ENCODE measurements at places on chromosomes 6 and 20. TPM values are rescaled to one million over a fixed set of nuclear protein-coding genes. Genes with fewer than 3 reads are reported as not detected.

DNA sequence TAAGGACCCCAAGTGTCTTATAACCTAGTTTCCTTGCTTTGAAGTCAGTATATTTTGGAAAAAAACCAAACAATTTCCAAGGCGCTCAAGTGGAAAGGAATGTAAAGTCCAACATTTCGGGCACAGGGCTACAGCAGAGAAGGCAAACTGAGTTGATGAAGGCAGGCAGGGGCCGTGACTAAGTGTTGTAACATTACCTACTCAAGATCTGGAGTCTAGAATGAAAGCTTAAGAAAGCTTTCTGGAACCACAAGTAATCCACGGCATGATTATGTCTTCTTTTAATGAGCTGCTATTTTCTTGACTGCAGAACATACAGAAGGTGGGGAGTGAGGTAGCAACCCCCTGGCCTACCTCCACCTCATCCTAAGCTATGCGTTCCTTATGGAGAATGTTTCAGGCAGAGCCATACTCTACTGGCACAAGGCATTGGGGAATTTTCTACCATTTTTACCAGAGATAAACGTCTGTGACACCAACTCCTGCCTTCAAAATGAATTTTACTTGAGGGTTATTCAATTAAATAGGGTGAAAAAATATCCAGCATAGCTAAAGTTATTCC, 4.3 kb downstream of the PPP1R10 start:
- peak overlapping the region; percentile 94 for H3K27ac ChIP-seq
- no peaks in the 10 kb centered on the region for H3K27me3 ChIP-seq
- no peak for DNase-seq
- no peak overlapping the region for H3K4me3 ChIP-seq

- H3K27ac ChIP-seq: no peak overlapping the region
- H3K4me1 ChIP-seq: peaks cover 4% of the 10 kb centered on the region
- H3K4me3 ChIP-seq: no peak overlapping the region
- peaks cover 9% of the 10 kb centered on the region for H3K36me3 ChIP-seq
Measured at GRCh38 chr20:13425381-13426135, 204.5 kb downstream of the ISM1 start.

GRCh38 chr6:113078791-113079190, 731.7 kb downstream of the RFPL4B start:
- no peaks in the 10 kb centered on the region for H3K4me1 ChIP-seq
- DNase-seq: no peak
- no peaks in the 10 kb centered on the region for H3K36me3 ChIP-seq
- no peak overlapping the region for H3K4me3 ChIP-seq
- no peak overlapping the region for H3K27ac ChIP-seq

DNA sequence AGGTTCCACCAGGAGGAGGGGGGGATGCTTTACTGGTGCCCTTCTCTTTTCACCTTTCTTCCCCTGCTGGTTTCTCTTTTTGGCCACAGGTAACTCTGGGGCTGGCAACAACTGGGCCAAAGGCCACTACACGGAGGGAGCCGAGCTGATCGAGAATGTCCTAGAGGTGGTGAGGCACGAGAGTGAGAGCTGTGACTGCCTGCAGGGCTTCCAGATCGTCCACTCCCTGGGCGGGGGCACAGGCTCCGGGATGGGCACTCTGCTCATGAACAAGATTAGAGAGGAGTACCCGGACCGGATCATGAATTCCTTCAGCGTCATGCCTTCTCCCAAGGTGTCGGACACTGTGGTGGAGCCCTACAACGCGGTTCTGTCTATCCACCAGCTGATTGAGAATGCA, 4.4 kb downstream of the TUBB1 start:
- no peak for DNase-seq
- no peak overlapping the region for H3K27ac ChIP-seq
- no peaks in the 10 kb centered on the region for H3K27me3 ChIP-seq
- peaks cover 61% of the 10 kb centered on the region for H3K36me3 ChIP-seq
- H3K4me1 ChIP-seq: peaks cover 33% of the 10 kb centered on the region

DNA sequence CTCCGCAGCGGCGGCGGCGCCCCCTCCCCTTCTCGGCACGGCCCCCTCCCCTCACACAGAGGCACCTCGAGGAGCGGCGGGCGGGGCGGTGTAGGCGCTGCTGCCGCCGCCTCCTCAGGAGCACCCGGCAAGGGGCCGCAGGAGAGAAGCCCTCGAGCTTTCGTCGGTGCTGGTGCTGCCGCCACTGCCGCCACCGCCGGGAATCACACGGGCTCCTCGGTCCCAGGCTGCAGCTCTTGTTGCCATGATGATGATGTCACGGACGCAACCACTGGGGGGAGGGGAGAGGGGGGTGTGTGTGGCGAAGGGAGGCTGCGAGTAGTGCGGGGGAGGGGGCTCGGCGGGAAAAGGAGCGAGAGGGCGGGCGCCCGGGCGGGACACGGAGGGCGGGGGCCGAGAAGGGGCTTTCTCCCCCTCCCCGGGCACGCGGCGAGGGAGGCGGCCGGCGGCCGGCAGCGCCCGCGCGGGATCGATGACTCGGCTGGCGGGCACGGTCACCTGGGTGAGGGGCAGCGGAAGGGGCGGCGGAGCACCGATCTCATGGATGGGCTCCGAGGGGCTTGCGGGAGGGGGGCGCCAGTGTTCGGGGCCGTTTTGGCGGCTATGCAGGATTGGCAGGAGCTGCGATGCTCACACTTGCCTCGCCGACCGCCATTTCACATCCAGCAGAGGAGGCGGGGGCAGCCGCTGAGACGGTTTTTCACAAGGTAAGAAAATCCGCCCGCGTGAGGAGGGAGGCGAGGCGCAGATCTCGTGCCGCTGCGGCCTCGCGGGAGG, at the start of gene REV3L:
Gene REV3L (minus strand): TSS at position 260 of the 777 bp plus-strand sequence. CDS start 330 bp downstream, outside the sequence.
- no peaks in the 10 kb centered on the region for H3K27me3 ChIP-seq
- peak within 1 kb of the TSS; percentile 96 for H3K4me3 ChIP-seq
- H3K36me3 ChIP-seq: peaks cover 8% of the 10 kb centered on the region
- peak within 1 kb of the TSS; percentile 100 for H3K27ac ChIP-seq

DNA sequence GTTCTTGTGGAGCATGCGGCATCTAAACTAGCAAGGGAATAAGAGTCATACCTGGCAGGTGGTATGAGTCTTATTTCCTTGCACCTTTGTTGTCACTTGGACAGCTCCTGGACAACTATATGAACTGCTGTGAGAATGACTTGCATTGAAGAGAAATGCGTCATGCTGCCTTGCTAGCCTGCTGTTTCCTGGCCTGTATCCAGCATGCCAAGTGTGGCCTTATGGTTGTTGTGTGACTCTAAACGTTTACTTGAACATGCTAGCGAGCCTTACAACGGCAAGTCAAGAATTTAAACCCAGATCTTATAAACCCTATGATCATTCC, 90.4 kb downstream of the CEP162 start:
- peaks cover 5% of the 10 kb centered on the region for H3K4me1 ChIP-seq
- no peaks in the 10 kb centered on the region for H3K27me3 ChIP-seq
- DNase-seq: no peak
- peaks cover 30% of the 10 kb centered on the region for H3K36me3 ChIP-seq
- H3K27ac ChIP-seq: no peak overlapping the region
- no peak overlapping the region for H3K4me3 ChIP-seq

DNA sequence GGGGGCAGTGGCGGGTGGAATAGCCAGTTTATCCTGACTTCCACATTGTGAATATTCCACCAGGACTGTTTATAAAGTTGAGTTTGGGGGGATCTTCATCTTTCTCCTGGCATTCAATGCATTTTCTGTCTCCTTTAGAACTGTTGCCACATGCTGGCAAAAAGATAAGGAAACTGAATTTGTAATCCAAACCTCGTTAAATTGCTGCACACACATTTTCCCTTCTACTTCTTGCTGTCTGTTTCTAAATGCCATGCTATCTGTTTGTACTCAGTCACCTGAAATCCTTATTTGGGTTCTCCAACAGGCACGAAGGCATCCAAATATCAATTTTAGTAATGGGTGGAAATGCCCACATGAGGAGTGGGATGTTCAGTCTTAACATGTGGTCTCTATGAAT, 180.2 kb upstream of the CCN2 start:
- no peaks in the 10 kb centered on the region for H3K27me3 ChIP-seq
- no peaks in the 10 kb centered on the region for H3K36me3 ChIP-seq
- H3K4me1 ChIP-seq: peaks cover 45% of the 10 kb centered on the region
- no peak for DNase-seq
- H3K4me3 ChIP-seq: peak overlapping the region; percentile 0

GRCh38 chr6:113659762-113660404, 197.3 kb upstream of the MARCKS start:
- H3K4me1 ChIP-seq: no peaks in the 10 kb centered on the region
- H3K4me3 ChIP-seq: no peak overlapping the region
- H3K36me3 ChIP-seq: no peaks in the 10 kb centered on the region

Gene HLA-DPA1
- total RNA-seq: 28.8 TPM

Gene SRMS
- total RNA-seq: not detected

Gene ENPP5
- total RNA-seq: 3.0 TPM

Gene IPCEF1
- total RNA-seq: 1.7 TPM

Gene MEP1A
- not detected for total RNA-seq

Gene VNN1
- 1.1 TPM for total RNA-seq

Gene PRL
- not detected for total RNA-seq

Gene TASP1
- total RNA-seq: 5.5 TPM

Gene FILIP1
- total RNA-seq: 173 TPM
